ENCODE measurements at places on chromosomes 5 and 9. TPM values are rescaled to one million over a fixed set of nuclear protein-coding genes. Genes with fewer than 3 reads are reported as not detected.

- no peak overlapping the region for H3K27ac ChIP-seq
- H3K36me3 ChIP-seq, result no peaks in the 10 kb centered on the region
- no peaks in the 10 kb centered on the region for H3K27me3 ChIP-seq
- no peak overlapping the region for H3K4me3 ChIP-seq
Observed at GRCh38 chr5:161273410-161273809, 273.1 kb downstream of the GABRB2 start.

DNA sequence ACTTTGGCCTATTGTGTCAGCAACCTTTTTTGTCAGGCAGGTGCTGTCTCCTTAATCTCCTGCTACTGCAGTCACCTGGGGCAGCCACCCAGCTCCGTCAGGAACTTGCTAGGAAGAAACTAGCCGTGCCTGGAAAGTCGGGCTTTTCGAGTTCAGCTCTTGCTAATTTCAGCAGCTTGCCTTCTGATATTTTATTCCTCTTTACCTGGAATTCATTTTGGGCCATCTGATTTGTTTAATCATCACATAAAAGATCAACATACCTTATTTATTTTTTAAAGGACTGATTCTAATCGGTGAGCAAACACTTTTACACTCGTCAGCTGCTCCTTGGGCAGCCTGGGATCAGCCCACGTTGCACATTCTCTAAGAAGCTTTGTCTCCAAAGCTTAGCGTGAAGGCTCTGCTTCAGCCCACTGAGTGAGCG lies 42.2 kb downstream of the PRLR start:
- no peaks in the 10 kb centered on the region for H3K36me3 ChIP-seq
- no peak for DNase-seq
- H3K4me3 ChIP-seq, result no peak overlapping the region

- no peaks in the 10 kb centered on the region for H3K36me3 ChIP-seq
- H3K27me3 ChIP-seq, result peaks cover 4% of the 10 kb centered on the region
- H3K27ac ChIP-seq, result no peak overlapping the region
Observed at GRCh38 chr5:68368311-68369022, 152.9 kb downstream of the PIK3R1 start.

GRCh38 chr9:136308006-136308701 lies 4.3 kb upstream of the CCDC187 start:
- H3K4me3 ChIP-seq, result no peak overlapping the region
- H3K27me3 ChIP-seq, result peaks cover 10% of the 10 kb centered on the region
- H3K27ac ChIP-seq, result no peak overlapping the region
- no peaks in the 10 kb centered on the region for H3K4me1 ChIP-seq

The SERF1B gene
- total RNA-seq, result 8.9 TPM

DNA sequence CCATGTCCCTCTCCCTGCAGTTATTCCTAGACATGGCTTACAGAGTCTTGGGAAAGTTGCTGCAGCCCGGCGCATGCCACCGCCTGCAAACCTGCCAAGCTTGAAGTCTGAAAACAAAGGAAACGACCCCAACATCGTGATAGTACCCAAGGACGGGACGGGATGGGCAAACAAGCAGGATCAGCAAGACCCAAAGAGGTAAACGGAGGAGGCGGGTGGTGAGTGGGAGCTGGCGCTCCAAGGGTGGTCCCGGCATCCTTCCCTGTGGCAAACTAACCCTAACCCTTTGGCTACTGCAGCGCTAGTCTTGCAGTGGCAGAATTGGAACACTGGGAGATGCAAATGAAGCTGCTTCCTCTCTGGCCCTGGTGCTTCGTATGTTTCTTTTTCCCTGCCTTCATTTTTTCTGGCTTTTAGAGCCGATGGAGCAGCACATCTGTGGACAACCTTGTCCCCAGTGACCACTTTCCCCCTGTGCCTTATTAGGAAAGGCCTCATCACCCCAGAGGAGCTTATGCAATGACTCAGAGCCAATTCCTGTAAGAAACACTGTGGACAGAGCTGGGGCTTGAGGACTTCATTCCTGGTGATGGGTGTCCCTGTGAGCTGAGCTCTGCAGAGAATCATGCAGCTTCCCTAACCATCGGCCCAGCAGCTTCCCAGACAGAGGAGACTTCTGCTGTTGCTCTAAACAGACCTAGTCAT lies 38.9 kb downstream of the PRRC2B start:
- H3K4me1 ChIP-seq, result peaks cover 43% of the 10 kb centered on the region
- peaks cover 25% of the 10 kb centered on the region for H3K36me3 ChIP-seq
- DNase-seq, result peak; percentile 91
- H3K4me3 ChIP-seq, result peak overlapping the region; percentile 68

The THBS4 gene
- 0.43 TPM for total RNA-seq

- peaks cover 13% of the 10 kb centered on the region for H3K4me1 ChIP-seq
- peaks cover 10% of the 10 kb centered on the region for H3K27me3 ChIP-seq
- H3K36me3 ChIP-seq, result no peaks in the 10 kb centered on the region
- DNase-seq, result no peak
Observed at GRCh38 chr9:124794902-124795491, 18.1 kb downstream of the OLFML2A start.

The VCAN gene
- total RNA-seq, result 23.4 TPM

GRCh38 chr5:143933451-143933850 lies 121.5 kb downstream of the HMHB1 start:
- peaks cover 46% of the 10 kb centered on the region for H3K4me1 ChIP-seq
- H3K36me3 ChIP-seq, result peaks cover 30% of the 10 kb centered on the region
- peak overlapping the region; percentile 27 for H3K27ac ChIP-seq
- no peaks in the 10 kb centered on the region for H3K27me3 ChIP-seq
- no peak for DNase-seq

The SAPCD2 gene
- total RNA-seq, result 12.3 TPM

The FAM219A gene
- 24.0 TPM for total RNA-seq

- H3K4me3 ChIP-seq, result no peak overlapping the region
- no peaks in the 10 kb centered on the region for H3K4me1 ChIP-seq
- DNase-seq, result no peak
- H3K27me3 ChIP-seq, result no peaks in the 10 kb centered on the region
- H3K36me3 ChIP-seq, result no peaks in the 10 kb centered on the region
- no peak overlapping the region for H3K27ac ChIP-seq
Observed at GRCh38 chr5:17743580-17744435, 109.5 kb downstream of the TAF11L14 start.

DNA sequence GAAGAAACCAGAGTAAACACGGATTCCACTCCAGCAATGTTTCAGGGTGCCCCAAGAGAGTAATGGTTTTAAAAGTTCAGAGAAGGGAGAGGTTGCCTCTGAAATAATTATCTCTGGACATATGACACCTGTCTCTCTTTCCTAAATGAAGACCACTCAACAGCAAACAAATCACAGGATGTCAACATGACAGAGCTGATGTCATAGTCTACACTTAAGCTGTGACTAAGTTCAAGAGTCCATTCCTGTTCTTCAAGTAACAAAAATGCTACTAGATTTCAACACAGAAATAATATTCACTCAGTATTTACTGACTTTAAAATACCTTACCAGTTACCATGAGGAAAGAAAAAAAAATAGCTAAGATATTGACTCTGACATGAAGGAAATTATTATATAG lies 44.7 kb upstream of the SLC30A5 start:
- DNase-seq, result no peak
- no peaks in the 10 kb centered on the region for H3K27me3 ChIP-seq
- no peak overlapping the region for H3K27ac ChIP-seq

DNA sequence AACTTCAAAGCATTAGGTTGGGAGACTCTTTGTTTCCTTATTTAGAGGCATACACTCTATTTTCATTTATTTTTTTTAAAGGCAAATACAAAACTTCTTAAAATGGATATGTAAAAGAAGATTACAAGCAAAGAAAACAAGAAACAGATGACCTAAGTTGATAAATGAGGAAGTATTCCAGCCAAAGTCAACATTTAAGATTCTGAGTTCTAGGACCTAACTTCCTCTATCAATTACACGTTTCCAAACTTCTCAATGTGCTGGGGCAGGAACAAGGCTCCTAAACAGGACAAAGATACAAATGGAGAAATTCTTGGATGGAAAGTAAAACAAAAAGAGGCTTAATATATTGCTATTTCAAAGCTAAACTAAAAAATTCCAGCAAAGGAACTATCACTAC lies 89.5 kb downstream of the TLE1 start:
- no peak overlapping the region for H3K4me3 ChIP-seq
- peaks cover 22% of the 10 kb centered on the region for H3K4me1 ChIP-seq
- peaks cover 31% of the 10 kb centered on the region for H3K36me3 ChIP-seq

DNA sequence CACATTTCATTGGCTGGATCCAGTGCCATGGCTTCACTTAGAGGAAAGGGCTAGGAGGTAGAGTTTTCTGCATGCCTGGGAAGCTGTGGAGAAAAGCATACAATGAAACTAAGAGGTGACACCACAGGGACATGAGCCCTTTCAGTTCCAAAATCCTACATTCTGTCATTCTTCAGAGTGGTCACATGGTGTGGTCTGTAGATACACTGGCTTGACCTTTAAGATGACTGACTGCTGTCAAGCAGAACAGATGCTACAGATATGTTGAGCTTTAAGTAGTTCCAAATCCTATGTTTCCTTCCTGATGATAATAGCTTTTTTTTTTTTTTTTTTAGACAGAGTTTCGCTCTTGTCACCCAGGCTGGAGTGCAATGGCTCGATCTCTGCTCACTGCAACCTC lies 26.2 kb downstream of the DMRT3 start:
- H3K27ac ChIP-seq, result no peak overlapping the region
- peaks cover 14% of the 10 kb centered on the region for H3K4me1 ChIP-seq
- peaks cover 2% of the 10 kb centered on the region for H3K27me3 ChIP-seq

The NIPAL4 gene
- 0.21 TPM for total RNA-seq

The PPIC gene
- 69.0 TPM for total RNA-seq

The FOXD4L3 gene
- not detected for total RNA-seq

GRCh38 chr5:10123254-10123989 lies 126.3 kb downstream of the ATPSCKMT start:
- no peak for DNase-seq
- peaks cover 8% of the 10 kb centered on the region for H3K4me1 ChIP-seq
- peaks cover 3% of the 10 kb centered on the region for H3K27me3 ChIP-seq
- peaks cover 3% of the 10 kb centered on the region for H3K36me3 ChIP-seq
- H3K4me3 ChIP-seq, result no peak overlapping the region

The CDO1 gene
- not detected for total RNA-seq

GRCh38 chr5:113359419-113359818 lies 75.4 kb downstream of the TSSK1B start:
- H3K27me3 ChIP-seq, result peaks cover 3% of the 10 kb centered on the region
- H3K36me3 ChIP-seq, result no peaks in the 10 kb centered on the region
- DNase-seq, result no peak
- H3K4me3 ChIP-seq, result no peak overlapping the region
- H3K4me1 ChIP-seq, result no peaks in the 10 kb centered on the region

DNA sequence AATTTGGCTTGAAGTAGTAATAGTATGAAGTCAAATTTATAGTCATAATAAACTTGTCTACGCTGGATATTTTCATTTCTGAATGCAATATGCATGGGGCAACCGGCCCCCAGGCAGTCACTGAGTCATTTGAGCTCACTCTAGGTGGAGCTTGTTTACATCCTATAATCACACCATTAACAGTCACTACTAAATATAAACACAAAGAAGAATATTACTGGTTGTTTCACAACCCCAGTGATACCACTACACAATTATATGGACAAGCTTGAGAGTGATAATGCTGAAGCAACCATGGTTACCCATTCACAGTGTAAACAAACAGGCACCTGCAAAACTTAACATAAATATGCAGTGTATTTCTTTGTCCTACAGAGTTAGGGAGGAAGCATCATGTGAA lies 68.7 kb downstream of the MARCHF3 start:
- H3K27ac ChIP-seq, result peak overlapping the region; percentile 10
- DNase-seq, result peak; percentile 47
- H3K36me3 ChIP-seq, result no peaks in the 10 kb centered on the region
- no peak overlapping the region for H3K4me3 ChIP-seq

GRCh38 chr9:259405-260404 lies 45.0 kb downstream of the DOCK8 start:
- H3K27me3 ChIP-seq, result no peaks in the 10 kb centered on the region
- H3K36me3 ChIP-seq, result no peaks in the 10 kb centered on the region
- no peak overlapping the region for H3K27ac ChIP-seq

The SPATA6L gene
- 0.53 TPM for total RNA-seq

The OLFML2A gene
- total RNA-seq, result 0.57 TPM

GRCh38 chr9:135067096-135067710 lies 20.3 kb upstream of the OLFM1 start:
- no peak overlapping the region for H3K4me3 ChIP-seq
- peaks cover 14% of the 10 kb centered on the region for H3K27me3 ChIP-seq
- H3K27ac ChIP-seq, result no peak overlapping the region
- H3K36me3 ChIP-seq, result peaks cover 10% of the 10 kb centered on the region
- no peaks in the 10 kb centered on the region for H3K4me1 ChIP-seq

- H3K36me3 ChIP-seq, result no peaks in the 10 kb centered on the region
- no peaks in the 10 kb centered on the region for H3K27me3 ChIP-seq
- DNase-seq, result no peak
- no peaks in the 10 kb centered on the region for H3K4me1 ChIP-seq
- no peak overlapping the region for H3K4me3 ChIP-seq
Observed at GRCh38 chr9:73412874-73413273, 261.2 kb downstream of the ANXA1 start.

DNA sequence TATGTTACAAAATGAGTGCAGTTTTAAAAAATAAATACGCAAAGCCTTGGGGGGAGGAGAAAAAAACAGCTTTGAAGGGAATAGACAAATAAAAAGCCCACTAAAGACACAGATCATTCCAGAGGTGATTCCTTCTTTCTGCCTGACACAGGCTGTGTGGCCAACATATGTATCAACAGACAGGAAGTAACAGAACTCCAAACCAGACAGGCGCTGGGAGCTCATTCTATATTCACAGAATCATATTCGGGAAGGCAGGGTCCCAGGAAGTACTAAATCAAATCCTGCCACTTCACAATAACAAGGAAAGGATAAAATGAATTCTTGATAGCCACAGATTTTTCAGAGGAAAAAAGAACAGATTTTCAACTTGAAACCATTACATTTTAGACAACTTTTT lies 62.1 kb downstream of the SEMA5A start:
- H3K36me3 ChIP-seq, result peaks cover 32% of the 10 kb centered on the region
- H3K4me1 ChIP-seq, result peaks cover 64% of the 10 kb centered on the region
- peak overlapping the region; percentile 85 for H3K27ac ChIP-seq
- peaks cover 1% of the 10 kb centered on the region for H3K27me3 ChIP-seq

DNA sequence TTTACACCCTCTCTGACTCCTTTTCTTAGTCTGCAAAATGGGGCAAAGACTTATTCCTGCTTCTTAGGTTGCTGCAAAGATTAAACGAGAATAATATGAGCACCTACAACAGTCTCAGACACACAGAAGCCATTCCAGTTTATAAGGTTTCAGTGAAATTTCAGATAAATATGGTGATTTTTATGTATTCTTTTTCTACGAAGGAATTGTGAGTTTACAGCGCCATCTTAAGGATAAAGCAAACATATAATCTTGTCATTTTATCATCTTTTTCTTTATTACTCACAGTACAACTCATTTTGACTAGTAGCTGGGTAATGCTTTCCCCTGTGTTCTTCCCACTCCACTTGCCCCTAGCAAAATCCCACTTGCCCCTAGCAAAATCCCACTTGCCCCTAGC lies 29.2 kb upstream of the SMC5 start:
- H3K4me3 ChIP-seq, result no peak overlapping the region
- DNase-seq, result peak; percentile 55
- H3K27me3 ChIP-seq, result no peaks in the 10 kb centered on the region
- peaks cover 23% of the 10 kb centered on the region for H3K4me1 ChIP-seq
- H3K27ac ChIP-seq, result peak overlapping the region; percentile 42

DNA sequence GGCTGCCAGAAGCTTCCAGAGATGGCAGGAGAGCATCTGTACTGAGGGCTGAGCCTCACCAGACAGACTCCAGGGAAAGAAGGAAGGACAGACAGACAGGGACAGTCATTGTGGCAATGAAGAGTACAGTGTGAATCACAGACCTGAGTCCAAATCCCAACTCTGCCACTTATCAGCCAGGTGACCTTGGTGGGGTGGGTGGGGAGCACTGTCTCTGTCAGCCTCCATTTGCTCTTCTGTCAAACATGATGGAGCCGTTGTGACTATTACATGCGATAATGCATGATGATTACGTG lies 85.9 kb upstream of the FSTL4 start:
- no peak overlapping the region for H3K27ac ChIP-seq
- DNase-seq, result no peak
- peaks cover 21% of the 10 kb centered on the region for H3K27me3 ChIP-seq
- H3K36me3 ChIP-seq, result no peaks in the 10 kb centered on the region

Measured in HFFc6 (cell line).